Activated T-cell treated with anti-CD3 and anti-CD28 coated beads, Interleukin-2, amount 50 U/mL, for 48 hours (primary cell): ENCODE measurements at places on chromosomes 2 and 18.

DNA sequence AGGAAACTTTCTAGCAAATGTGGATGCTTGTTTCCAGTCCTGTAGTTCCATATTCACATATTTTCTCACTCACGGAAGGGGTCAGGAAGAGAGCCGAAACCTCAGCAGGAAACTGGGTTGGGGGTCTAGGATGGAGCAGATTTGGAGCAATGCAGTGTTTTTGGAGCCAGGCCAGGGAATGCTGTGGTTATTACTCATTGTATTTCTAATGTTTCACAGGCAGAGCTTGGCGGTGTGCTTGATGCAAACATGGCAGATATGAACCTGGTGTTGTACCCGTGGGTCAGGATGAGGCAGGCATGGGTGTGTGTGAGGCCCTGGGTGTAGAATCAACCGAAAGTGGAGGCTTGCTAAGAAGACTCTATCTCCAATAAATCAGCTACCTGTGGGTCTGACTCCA lies 34.6 kb upstream of the ACKR3 start:
- no peak for DNase-seq

DNA sequence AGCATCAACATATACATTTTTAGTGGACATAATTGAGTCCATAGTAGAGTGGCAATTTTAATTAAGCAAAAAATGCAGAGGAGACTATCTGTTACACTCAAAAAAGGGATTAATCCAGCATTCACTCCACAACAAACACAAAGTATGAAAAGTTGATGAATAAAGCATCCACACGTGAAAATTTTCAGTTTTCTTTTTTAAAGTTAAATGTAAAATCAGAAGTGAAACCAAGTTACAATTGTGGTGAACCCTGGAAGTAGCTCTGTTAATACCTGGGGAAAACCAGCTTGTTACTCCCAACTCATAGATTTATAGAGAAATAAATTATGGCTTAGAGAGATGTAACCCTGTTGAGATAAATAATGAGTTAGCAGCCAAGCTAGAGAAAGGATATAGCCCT lies 807.8 kb downstream of the TRIB2 start:
- DNase-seq, result no peak

DNA sequence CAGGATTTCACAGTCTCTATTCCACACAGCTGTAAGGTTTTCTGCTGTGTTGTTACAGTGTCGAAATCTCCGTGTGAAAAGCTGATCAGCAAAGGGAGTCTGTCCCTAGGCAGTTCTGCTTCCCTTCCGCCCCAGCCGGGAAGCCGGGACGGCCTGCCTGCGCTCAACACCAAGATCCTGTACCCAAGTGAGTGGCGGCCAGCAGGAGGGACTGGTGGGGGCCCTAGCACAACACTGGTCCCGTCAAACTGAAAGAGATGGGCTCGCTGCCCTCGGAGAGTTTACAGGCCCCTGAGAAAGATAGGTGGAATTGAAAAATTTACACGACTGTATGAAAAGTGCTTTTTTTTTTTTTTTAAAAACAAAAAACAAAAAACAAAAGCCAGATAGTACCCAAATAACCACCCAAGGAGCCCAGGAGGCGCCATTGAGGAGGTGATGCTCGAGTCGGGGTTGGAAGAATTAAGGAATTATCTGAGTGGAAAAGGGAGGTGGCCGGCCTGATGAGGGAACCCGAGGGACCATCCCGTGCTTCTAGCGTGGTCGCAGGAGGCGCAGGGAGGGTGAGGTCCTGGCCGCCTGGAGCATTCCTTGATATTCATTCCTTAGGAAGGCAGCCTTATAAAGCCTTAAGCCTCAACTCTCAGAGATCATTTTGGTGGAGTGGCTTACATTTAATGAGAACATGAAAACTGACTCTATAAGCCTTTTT lies 96.7 kb downstream of the DGKD start:
- no peak for DNase-seq

- no peak for DNase-seq
Measured at GRCh38 chr18:46877329-46877987, 39.8 kb downstream of the PIAS2 start.

DNA sequence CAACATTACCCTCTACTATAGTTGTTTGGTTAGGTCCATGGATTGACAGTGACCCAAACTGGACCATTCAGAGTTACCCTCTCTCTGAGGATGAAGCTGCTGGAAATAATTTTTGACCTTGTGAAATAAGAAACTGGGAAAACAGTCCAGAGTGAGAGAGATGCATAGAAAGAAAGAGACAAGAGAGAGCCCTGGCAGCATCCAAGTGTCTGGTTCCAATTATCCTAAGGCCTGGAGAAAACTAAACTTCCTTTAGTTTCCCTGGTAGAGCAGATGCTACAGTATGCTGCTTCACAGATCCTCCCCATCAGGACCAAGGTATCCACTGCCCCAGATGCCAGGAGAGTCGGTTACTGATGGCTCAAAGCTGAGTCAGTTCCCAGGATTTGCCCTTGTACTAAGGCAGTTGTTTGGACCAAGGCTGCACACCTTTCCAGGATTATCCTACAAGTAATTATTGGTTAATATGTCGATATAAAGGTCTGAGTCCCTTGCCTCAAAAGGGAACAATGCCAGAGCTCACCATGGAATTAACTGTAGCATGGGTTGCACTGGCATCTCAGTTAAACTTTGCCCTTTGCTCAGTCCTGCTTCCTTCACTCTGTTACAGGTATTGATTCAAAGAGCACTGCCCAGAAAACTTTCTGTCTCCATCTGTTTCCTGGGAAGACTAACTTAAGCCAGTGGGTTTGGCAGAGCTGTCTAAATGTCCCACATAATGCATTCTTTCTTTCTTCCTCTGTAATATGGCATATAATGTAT lies 14.6 kb upstream of the CHN1 start:
- no peak for DNase-seq

DNA sequence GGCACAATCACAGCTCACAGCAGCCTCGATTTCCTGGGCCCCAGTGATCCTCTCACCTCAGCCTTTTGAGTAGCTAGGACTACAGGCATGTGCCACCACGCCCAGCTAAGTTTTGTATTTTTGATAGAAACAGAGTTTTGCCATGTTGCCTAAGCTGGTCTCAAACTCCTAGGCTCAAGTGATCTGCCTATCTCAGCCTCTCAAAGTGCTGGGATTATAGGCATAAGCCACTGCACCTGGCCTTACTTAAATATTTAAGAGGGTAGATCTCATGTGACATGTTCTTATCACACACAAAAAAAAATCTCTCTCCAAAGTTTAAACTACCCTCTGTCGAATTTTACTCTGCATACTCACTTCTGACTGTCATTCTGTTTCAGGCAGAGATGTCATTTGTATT lies 75.4 kb upstream of the CHRNA1 start:
- DNase-seq, result no peak

DNA sequence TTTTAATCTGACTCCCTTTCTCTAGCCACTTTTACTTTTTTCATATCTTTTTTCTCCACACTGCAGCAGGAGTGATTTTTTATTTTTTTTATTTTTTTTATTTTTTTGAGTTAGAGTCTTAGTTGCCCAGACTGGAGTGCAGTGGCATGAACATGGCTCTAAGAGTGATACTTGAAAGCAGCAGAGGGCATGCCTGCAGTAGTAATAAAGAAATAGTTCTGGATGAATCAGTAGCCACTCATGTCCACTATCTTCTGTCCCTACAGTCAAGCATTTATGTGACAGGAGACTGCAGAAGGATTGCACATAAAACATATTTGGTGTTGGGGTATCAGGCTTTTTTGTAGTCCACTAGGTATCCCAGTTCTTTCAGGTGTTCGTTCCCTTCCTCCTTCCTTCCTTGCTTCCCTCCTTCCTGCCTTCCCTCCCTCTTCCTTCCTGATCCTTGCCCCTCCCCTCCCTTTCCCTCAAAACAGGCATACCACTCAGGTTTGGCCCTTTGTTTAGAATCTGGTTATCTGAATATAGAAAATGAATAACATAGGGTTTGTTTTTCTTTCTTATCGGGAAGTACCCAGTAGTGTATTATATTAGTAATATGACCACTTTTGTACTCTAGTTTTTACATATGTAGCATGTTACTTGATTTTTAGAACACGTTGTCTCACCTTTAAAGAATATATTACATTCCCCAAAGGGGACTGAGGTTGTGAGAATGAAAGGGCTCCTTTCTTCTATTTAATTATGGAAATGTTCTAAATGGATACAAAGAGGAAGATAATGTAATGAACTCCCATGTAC lies 23.5 kb downstream of the MIB1 start:
- DNase-seq, result no peak

- DNase-seq, result no peak
Measured at GRCh38 chr2:129443235-129443864, 536.1 kb upstream of the RAB6C start.

- no peak for DNase-seq
Measured at GRCh38 chr2:50111067-50111466, 920.9 kb downstream of the NRXN1 start.

DNA sequence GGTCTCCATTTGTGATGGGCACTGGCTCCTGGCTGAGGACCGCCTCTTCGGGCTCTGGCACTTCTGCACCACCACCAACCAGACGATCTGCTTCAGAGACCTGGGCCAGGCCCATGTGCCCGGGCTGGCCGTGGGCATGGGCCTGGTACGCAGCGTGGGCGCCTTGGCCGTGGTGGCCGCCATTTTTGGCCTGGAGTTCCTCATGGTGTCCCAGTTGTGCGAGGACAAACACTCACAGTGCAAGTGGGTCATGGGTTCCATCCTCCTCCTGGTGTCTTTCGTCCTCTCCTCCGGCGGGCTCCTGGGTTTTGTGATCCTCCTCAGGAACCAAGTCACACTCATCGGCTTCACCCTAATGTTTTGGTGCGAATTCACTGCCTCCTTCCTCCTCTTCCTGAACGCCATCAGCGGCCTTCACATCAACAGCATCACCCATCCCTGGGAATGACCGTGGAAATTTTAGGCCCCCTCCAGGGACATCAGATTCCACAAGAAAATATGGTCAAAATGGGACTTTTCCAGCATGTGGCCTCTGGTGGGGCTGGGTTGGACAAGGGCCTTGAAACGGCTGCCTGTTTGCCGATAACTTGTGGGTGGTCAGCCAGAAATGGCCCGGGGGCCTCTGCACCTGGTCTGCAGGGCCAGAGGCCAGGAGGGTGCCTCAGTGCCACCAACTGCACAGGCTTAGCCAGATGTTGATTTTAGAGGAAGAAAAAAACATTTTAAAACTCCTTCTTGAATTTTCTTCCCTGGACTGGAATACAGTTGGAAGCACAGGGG lies 5.5 kb downstream of the TMEM37 start:
- no peak for DNase-seq

DNA sequence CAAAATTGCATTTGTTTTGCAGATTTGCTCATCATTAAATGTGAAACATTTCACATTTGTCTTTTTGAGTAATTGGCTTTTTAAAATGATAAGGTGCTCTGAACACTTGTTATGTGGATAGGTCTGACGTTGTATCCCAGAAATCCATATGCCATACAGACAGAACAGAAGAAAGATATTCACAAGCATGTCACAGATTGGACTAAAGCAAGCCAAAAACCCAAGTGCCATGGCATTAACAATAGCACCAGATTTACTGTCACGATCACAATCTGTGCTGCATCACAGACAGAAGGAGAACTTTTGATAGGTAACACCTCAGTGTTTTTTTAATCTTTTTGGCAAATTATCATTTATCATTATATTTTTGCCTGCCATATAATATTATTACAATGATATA lies 272.6 kb downstream of the ARHGAP15 start:
- no peak for DNase-seq

GRCh38 chr18:6746386-6746960 lies 17.0 kb downstream of the ARHGAP28 start:
- no peak for DNase-seq

GRCh38 chr2:6068429-6068828 lies 376.2 kb downstream of the SOX11 start:
- DNase-seq, result no peak

- no peak for DNase-seq
Measured at GRCh38 chr18:21187886-21188285, 54.1 kb upstream of the GREB1L start.

DNA sequence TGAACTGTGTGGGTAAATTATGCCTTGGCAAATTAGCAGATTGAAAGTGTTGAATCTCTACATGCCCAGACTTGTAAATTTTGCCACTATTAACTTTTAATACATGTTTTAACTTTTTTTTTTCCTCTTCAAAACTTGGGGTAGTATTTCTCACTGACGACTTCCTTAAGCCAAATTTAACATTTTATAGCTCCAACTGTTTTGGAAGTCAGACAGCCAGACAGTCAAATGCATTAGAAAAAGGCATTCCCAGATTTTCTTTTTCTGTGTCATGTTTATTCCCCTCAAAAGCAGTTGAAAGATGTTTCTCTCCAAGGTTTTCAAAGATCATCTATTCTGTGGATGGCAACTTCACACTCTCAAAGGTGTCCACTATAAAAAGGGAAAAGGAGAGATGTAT lies 226.8 kb upstream of the FN1 start:
- no peak for DNase-seq

- DNase-seq, result no peak
Measured at GRCh38 chr2:7899241-7899640, 782.6 kb upstream of the ID2 start.
